ENCODE measurements at places on chromosomes 1 and 21.

- DNase-seq = no peak
These were observed 28.2 kb downstream of the CTNNBIP1 start for GRCh38 chr1:9881838-9882249.

- no peak for DNase-seq
These were observed 151.7 kb downstream of the LYPLAL1 start for GRCh38 chr1:219325368-219325742.

GRCh38 chr1:17558541-17558940, 19.0 kb downstream of the ARHGEF10L start:
- no peak for DNase-seq

GRCh38 chr1:2482588-2482987, 6.5 kb downstream of the PLCH2 start:
- no peak for DNase-seq

- DNase-seq = no peak
These were observed 185.4 kb downstream of the OMA1 start for GRCh38 chr1:58361134-58361533.

DNA sequence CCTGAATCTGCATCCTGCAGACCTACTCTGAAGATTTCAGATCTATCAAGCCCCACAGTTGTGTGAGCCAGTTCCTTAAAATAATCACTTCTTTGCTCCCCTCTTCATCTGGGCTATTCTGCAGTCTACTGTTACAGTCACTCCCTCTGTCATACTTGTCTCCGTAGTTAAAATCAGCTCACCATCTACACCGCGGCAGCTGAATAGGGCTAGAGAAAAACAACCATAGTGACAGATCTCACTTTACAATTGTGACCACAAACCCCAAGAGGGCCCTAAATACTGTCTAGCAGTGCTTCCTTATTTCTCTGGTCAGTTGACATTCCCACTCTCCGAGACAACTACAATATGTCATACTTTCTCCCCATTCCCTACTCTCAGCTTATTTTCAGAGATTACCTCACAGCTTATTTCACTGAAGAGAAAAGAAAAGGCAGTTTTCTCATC, 12.9 kb downstream of the DESI2 start:
- DNase-seq = no peak

- no peak for DNase-seq
These were observed 8.8 kb upstream of the PEAR1 start for GRCh38 chr1:156884560-156885184.

- DNase-seq = no peak
These were observed 29.6 kb downstream of the BCL9 start for GRCh38 chr1:147570907-147571306.
